ENCODE measurements at places on chromosomes 3 and 15.

DNA sequence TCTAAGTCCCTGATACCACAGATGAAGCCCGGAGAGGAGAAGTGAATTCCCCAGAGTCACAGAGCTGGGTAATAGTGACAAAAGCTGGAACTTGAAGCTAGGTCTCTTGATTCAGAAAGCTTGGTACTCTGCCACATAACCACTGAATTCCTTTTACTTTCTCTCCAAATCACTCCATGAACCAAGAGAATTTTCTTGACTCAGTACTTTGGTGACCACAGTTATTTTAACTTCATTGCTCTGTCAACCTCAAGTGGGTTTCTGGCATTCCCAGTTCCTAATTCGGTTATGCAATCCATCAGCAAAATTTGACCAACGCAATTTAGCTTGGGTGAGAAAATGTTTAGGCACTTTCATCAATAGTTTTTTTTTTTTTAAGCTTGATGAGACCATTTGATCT is 61.0 kb upstream of the PPARG start:
- DNase-seq, result no peak

GRCh38 chr15:77224352-77224751 is 153.4 kb upstream of the TSPAN3 start:
- DNase-seq, result peak; percentile 72

- DNase-seq, result no peak
Measured at GRCh38 chr3:21377071-21377769, 373.8 kb downstream of the ZNF385D start.

GRCh38 chr3:173135059-173135458 is 6.0 kb downstream of the SPATA16 start:
- peak; percentile 21 for DNase-seq

GRCh38 chr15:100997442-100997841 is 78.3 kb downstream of the LRRK1 start:
- no peak for DNase-seq

GRCh38 chr3:42369832-42370231 is 40.6 kb downstream of the LYZL4 start:
- DNase-seq, result no peak

DNA sequence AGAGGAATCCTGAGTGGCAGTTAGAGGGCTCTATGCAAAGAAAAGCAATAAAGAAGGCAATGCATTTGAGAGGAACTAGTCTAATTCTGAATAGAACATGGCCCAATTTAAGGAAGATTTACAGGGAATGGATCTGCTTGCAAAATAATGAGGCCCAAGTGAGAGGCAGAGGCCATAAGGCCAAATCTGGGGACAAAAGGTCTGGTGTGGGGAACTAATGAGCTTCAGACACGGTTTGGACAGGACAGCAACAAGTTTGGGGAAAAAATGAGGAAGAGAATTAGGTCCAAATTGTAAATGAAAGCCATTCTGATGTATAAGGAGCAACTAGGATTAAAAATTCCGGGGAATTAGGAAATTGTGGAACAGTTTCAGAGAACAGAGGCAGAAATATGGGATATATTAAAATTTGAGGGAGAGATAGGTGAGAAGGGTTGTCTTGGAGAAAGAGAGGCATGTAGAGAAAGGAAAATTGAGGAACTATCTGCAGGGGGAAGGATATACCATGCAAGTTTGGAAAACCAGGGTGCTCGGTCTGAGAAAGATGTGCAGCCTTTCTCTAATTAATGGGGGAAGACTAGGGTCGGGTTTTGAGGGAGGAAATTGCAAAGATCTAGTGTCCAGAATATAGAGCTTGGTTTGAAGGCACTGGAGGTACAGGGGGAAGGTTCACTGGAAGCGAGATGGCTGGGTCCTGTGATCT is 73.8 kb downstream of the RBPMS2 start:
- no peak for DNase-seq

DNA sequence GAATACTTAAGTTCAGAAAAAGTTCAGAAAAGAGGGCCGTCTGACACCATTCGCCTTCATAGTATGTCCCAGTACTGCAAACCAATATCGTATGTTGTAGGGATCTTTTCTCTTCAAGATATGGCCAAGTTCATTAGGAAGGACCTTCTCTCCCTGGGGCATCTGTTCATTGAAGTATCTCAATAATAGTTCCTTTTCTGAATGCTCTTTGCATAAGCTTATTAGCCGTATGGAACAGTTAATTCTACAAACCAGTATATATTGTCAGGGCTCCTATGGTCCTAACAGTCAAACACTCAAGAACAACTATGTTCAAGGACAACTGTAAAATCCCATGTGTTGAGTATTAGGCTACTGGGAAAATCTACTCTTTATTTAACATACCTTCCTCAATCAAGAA is 203.1 kb downstream of the KLHL25 start:
- no peak for DNase-seq

DNA sequence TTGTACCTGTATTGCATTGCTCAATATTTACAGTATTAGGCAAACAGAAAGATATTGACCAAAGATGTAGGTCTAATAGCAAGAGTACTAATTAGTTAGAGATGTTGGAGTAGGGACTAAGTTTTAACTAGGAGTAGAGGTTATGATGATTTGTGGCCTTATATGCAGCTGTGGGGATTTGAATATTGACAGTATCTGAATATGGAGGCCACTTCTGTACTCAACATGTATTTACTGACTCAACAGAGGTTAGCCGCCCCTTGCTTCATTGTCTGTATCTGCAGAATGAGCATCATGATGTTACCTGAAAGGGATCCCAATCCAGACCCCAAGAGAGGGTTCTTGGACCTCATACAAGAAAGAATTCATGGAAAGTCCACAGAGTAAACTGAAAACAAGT is 49.6 kb upstream of the LRTM1 start:
- DNase-seq, result no peak

DNA sequence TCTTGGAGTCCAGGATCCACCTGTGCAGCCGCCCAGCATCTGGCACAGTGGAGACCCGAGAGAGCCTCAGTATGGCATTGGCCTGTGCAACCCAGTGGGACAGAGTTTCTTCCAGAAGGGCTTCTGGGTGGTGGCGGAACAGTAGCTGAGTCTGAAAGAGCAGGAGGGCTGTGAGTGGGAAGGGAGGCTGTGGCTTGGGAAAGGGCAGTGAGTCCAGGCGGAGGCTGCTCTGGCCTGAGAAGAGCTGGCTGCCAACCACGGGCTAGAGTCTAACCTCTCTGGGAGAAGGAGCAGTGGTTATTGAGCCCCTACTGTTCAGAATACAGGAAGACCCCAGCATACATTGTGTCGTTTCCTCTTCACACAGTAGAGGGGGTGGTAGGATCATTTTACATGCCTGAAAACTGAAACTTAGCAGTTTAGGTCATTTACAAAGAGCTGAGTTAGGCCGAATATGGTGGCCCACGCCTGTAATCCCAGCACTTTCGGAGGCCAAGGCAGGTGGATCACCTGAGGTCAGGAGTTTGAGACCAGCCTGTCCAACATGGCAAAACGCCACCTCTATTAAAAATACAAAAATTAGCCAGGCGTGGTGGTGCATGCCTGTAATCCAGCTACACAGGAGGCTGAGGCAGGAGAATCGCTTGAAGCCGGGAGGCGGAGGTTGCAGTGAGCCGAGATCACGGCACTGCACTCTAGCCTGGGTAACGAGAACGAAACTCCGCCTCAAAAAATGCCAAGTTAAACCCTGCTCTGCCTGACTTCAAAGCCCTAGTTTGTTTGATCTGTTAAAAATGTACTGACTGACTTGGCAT is 3.2 kb downstream of the AEN start:
- DNase-seq, result peak; percentile 81

DNA sequence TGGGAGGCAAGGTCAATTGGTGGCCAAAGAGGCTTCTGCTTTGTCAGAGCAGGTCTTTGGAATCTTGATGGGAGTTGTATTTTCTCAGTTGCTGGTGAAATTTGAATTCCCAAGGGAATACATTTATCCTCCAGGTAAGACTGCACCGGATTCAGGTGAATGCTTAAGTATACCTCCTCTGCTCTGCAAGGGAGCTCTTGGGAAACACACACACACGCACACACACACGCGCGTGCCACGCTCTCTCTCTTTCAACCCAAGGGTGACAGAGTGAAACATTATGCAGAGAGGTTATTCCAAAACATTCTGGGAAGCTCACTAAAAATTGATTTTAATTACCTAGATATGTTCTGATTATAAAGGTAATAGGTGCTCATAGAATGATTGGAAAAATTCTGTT is 33.7 kb downstream of the ST6GAL1 start:
- no peak for DNase-seq

DNA sequence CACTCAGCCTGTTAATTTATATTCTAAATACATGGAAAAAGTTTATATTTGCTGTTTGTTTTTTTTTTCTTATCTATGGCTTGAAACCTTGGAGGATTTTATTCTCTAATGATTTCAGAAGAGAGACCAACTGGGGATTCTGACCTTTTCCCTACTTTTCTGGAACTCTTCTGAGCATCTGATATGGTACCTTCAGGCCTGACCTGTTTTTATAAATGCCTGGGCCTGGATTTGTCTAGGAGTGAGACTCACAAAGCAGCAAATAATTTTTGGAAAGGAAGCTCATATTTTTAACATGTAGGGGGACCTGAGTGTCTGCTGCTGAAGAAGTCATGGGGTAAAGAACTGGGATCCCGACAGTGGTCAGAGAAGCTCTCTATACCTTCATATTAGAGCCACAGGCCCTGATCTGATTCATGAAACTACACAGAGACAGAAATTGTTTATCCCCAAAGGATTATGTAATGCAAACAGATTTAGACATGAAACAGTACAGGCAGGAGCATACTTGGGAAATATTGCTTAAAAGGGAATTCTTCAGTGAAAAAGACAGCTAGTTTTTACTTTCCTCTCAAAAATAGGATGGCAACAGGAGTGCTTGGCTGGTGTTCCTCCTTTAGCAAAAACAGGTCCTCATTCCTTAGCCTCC is 15.9 kb downstream of the PPM1L start:
- no peak for DNase-seq

DNA sequence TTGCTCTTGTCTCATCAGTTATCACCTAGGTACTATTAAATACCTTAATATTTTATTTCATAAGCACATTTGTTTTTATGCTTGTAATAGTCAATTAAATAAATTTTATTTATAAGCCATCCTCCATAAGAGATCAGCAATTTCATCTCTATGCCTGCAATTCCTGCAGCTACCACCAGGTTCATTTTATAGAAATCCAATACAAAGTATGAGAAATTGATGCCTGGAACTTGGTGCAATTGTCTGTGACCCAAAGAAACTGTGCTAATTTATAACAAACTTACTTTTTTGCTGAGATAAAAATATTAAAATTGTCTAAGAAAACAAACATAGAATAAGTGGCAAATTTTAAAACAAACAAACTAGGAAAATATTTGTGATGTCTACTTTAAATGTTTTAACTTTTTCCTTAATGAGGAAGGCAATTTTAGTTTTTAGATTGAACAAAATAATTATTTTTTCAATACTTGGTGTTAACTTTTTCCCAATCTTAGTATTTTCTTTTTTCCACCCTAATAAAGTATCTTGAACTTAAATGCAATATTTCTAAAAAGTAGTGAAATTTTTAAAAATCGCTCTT is 1026.6 kb downstream of the ROBO1 start:
- no peak for DNase-seq

GRCh38 chr3:10518506-10519150 is 13.2 kb upstream of the ATP2B2 start:
- DNase-seq, result no peak

DNA sequence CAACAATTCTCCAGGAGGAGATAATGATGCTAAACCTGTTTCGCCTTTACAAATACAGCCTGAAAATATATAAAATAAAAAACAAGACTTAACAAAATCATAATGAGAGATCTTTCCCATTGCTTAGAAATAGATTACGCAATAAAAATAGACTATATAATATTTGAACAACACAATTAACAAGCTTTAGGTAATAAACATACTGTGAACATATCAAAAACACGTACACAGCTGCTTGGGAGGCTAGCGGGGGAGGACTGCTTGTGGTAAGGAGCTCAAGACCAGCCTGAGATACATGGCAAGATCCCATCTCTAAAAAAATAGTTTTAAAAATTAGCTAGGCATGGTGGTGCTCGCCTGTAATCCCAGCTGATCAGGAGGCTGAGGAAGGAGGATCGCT is 8.7 kb downstream of the NSMCE3 start:
- DNase-seq, result no peak

- no peak for DNase-seq
Measured at GRCh38 chr3:9415485-9416138, 18.2 kb downstream of the SETD5 start.

DNA sequence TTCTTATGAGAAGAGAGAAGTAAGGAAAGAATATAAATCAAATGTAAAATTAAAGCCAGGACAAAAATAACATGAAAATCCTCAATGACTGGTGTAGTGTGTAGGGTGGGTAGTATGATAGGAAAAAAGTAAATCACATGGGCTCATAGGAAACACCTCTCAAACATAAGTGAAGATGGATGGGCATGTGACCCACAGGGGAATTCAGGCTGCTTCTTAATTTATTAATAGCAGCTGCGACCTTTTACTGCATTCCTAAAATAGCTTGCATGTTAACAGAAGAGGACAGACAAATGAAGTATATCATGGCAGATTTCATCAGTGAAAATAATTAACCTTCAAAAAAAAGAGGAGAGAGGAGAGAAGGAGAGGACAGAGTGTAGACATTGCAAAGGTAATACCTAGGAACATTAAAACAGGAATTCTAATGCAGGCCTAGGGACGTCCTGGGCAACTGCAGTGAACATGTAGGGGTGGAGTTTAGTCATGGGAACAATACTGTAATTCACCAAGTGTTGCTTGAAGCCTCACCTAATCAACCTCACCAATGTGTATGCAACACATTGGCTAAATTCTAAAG is 132.9 kb downstream of the KCNMB2 start:
- DNase-seq, result no peak

- no peak for DNase-seq
Measured at GRCh38 chr3:52092891-52093290, 36.5 kb upstream of the DUSP7 start.

DNA sequence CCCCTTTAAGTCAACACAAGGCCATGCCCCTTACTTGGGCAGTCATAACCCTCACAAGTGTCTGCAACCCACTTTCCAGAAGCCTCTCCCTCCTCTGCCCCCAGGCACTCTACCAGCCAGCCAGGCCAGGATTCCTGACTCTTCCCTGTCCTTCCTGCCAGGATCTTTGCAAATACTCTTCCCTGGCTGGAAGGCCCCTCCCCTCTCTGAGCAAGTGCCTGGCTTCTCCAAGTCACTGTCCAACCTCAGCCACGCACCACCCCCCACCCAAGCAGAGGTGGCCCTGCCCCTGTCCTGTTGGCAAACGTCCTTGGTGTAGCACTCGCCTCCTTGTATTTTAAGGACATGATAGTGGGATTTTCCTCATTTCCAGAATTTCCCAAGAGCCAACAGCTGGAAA is 54.7 kb upstream of the USP3 start:
- no peak for DNase-seq

GRCh38 chr3:43497422-43497821 is 124.4 kb downstream of the ANO10 start:
- DNase-seq, result no peak

Measured in endothelial cell of umbilical vein (primary cell).